ENCODE measurements at places on chromosomes 4 and X. TPM values are rescaled to one million over a fixed set of nuclear protein-coding genes. Genes with fewer than 3 reads are reported as not detected.

DNA sequence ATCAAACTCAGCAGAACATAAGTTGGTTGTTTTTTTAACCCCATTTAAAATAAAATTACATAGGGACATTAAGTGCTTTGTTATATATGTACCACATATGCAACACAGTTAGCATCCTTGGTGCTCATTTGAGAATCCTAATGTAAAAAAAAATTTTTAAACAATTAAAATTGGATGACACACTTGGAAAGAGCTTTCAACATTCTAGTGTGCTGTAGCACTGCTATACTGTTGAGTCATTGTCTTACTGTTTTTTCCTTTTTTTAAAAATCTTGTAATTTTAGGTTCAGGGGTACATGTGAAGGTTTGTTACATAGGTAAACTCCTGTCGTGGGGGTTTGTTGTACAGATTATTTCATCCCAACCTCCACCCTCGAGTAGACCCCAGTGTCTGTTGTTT lies 12.8 kb downstream of the THAP9 start:
- DNase-seq = no peak

ZDHHC15 gene
- total RNA-seq = 0.24 TPM

DNA sequence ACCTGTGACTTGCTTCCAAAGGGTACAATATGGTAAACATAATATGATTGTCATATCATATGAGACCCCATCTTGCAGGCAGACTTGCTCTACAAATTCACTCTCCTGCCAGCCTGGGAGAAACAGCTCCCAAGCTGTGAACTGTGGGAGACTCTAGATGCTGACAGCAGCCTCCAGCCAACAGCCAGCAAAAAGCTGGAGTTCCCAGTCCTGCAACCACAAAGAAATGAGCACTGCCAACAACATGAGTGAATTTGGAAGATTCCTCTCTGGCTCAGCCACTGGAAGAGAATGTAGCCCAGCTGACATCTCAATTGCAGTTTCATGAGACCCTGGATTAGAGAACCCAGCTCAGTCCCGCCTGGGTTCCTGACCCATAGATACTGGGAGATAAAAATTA lies 145.4 kb downstream of the QDPR start:
- no peak for DNase-seq

DNA sequence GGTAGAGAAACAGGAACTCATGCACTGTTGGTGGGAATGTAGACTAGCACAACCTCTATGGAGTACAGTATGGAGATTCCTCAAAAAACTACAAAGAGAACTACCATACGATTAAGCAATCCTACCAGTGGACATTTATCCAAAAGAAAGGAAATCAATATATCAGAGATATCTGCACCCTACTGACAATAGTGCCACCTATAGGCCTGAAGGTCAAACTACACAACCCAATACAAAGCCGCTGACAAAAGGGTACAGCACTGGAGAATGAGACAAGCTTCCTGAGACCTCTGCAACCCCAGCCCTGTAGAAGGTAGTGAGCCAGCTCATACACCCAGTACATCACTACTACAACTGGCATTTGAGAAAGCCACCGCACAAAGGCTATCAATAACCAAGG lies 67.1 kb downstream of the CBR4 start:
- no peak for DNase-seq

Data from activated T-helper 1 cell treated with anti-CD3 and anti-CD28 coated beads, Interleukin-12 subunit alpha, Interleukin-12 subunit beta, Interleukin-2, Interleukin-4 antibody, amounts not matched to agents 30 ng/mL and 10 ng/mL and 1 ng/mL, durations not matched to agents 14 hours and 24 hours and 36 hours (primary cell).